GM12892 (cell line): ENCODE measurements at places on chromosomes 3 and 15.

- no peak for DNase-seq
Observed at GRCh38 chr15:66312144-66312543, 18.8 kb downstream of the DIS3L start.

DNA sequence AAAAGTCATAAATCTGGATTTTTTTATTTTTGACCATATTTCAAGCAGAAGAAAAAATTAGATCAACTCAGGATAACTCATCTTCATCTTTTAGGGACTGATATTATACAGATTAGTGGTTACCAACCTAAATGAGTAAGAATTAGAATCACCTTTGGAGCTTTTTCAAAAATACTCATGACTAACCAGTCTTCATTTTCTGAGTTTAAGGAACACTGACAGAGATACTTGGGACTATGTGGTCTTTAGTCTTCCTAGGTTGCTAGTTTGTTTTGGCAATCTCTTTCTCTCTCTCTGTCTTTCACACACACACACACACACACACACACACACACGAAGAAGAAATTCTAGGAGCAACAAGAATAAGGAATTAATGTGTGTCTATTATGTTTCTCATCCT is 50.1 kb downstream of the TMOD3 start:
- DNase-seq: no peak

DNA sequence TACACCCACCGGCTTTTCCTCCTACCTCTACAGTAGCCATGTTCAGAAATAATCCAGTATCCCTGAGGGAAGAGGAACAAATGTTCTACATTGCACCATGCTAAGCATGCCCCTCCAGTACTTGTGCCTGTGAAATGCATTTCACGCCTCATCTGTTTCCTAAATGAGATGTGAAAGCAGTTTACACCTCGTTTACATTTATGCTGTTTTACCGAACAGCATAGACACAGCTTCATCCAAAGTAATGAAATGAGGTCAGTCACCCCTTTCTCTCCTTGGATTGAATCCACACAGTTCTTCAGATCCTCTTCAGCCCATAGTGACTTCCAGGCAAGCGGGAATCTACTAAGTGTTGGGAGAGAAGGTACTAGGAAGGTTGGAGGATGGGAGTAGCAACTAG is 514.3 kb downstream of the PDCD6IP start:
- no peak for DNase-seq

DNA sequence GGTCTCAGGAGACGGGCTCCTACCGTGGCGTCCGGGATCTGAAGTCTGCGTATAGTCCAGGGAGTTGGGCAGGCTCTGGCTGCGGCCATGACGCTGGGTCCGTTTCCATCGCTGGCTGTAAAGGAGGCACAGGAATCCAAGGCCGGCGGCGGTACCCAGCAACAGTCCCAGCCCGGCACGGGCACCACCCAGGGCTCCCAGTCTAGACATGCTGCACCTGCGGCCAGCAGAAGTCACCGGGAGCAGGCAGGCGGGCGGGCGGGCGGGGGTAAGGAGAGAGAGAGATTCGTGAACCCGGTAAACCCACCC is 526 bp downstream of the RMDN3 start:
- no peak for DNase-seq

DNA sequence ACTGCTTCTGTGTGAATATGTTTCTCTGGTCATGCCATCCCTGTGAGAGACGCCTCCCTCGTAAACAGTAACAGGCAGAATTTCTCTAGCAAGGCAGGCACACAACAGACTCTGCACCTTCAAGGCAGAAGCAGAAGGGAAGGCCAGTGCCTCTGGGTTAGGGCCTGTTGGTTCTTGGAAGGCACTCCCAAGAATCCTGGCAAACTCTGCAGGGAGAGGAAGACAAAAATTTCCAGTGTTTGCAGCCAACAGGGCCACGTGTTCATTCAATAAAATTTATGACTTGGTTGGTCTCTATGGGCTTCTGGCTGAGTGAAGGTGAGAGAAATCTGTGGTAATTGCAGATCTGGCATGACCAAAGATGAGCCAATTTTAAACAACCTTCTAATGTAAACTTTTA is 39.3 kb downstream of the NFKBIZ start:
- no peak for DNase-seq

GRCh38 chr3:168473334-168473890 is 377.7 kb upstream of the GOLIM4 start:
- DNase-seq: no peak

- DNase-seq: no peak
Observed at GRCh38 chr3:53513556-53514190, 19.3 kb downstream of the CACNA1D start.

GRCh38 chr3:142353571-142353970 is 94.3 kb downstream of the XRN1 start:
- DNase-seq: no peak

DNA sequence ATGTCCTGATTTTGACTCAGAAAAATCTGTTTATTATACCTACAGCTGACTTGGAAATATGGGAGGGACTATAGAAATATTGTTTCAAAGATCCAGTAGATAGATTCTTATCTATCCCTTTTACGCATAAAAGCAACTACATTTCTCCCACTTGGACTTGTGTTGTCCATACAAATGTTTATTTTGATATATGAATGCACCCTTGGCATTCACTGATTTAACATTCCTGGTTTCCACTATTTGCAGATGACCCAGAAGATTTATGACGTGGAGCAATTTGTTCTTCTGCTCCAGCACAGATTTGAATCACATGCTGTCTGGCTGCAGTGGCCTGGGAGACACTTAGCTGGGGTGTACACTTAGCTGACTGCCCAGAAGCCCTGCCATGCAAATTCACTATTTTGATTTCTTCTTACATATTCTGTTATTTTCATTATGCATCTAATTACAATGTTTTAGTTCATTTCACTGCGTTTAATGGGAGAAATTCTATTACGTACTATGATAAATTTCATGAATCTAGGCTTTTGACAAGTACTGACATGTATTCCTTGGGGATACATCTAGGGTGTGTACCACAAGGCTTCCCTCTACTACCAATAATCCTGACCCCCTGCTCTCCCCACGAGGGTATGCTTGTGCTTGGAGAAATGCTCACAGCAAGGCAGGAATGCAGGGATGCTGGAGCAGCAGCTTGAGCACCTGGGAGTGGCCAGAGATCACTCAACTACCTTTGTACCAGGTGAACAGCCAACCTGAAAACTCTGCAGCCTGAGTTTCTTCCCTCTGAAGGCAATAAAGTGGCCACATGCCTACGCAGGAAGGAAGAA is 223.6 kb upstream of the TBL1XR1 start:
- no peak for DNase-seq

- no peak for DNase-seq
Observed at GRCh38 chr15:85760049-85760448, 34.7 kb downstream of the KLHL25 start.

- no peak for DNase-seq
Observed at GRCh38 chr3:71689291-71689690, 35.9 kb downstream of the EIF4E3 start.

GRCh38 chr3:184977796-184978195 is 165.8 kb downstream of the VPS8 start:
- DNase-seq: no peak

- DNase-seq: no peak
Observed at GRCh38 chr3:173826901-173827609, 429.5 kb downstream of the NLGN1 start.

GRCh38 chr15:86054338-86054737 is 25.3 kb upstream of the AGBL1 start:
- DNase-seq: no peak

- DNase-seq: no peak
Observed at GRCh38 chr15:38647683-38648082, 83.1 kb upstream of the RASGRP1 start.

GRCh38 chr3:151346292-151346691 is 16.9 kb upstream of the P2RY13 start:
- no peak for DNase-seq

GRCh38 chr3:160546727-160547126 is 18.6 kb downstream of the KPNA4 start:
- DNase-seq: no peak

DNA sequence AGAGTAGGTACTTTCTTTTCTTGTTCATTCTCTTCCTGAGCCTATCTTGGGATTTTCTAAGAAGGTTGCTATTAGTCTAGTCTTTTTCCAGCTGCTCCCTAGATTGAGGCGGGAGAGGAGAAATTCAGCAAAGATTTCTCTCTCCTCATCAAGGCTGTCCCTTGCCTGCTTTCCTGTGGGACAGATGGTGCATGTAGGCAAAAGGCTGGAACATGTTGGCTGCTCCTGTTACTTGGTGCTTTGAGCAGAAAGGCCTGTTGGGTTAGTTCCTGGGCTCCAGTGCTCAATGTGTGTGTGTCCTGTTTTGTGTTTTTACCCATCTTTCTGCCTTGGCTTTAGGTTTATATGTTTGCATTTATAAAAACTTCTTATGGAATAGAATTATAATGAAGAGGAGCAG is 9.1 kb upstream of the SNRPN start:
- no peak for DNase-seq

GRCh38 chr15:66565741-66566144 is at the start of gene LCTL:
LCTL (minus strand) TSS chr15:66565998; CDS start chr15:66565365, 633 bp downstream.
- DNase-seq: no peak

- DNase-seq: no peak
Observed at GRCh38 chr3:129005526-129006303, 4.6 kb downstream of the EFCC1 start.

DNA sequence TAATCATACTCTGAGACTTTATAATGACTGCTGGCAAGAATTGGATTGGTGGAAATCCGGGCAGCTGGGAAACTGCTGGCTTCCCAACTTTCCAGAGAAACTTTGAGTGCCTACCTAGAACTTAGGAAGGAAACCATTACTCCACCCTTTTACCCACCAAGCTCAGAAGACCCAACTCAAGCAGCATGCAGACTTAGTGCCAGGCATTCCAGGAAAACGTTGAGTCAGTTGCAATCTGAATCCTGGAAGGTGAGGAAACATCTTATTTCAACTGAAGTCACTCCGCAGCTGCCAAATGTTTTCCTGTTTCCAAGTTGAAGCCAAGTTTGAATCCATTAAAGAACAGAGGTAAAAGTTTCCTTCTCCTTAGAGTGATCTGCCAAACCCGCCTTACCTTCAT is 126.5 kb downstream of the ZNF385D start:
- no peak for DNase-seq

GRCh38 chr3:69838696-69839515 is 99.6 kb downstream of the MITF start:
- no peak for DNase-seq

GRCh38 chr15:39472621-39473297 is 108.1 kb upstream of the THBS1 start:
- no peak for DNase-seq

GRCh38 chr3:126607214-126607908 is 47.6 kb downstream of the TXNRD3 start:
- DNase-seq: no peak

DNA sequence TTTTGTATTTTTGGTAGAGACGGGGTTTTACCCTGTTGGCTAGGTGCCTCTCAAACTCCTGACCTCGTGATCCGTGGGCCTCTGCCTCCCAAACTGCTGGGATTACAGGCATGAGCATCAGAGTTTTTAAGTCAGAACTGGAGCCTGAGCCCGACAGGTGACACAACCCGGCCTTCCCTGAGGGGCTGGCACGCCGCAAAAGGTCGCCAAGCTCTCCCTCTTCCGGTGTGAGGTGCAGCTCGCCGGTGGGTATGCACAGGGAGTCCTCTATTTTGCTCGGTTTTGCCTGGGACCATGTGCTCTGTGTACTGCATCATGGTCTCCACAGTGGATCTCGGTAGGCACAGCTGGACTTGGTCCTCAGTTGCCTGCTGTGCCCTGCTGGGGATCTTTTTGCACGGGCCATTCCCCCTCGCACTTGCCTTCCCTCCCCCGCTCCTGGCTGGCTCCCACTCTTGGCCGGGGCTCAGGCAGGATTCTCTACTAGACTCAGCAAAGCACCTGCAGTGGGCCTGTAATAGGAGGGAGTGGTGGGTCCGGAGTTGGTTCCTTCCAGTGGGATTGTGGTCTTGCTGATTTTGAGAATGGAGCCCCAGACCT is 101.2 kb upstream of the KLF13 start:
- DNase-seq: no peak

DNA sequence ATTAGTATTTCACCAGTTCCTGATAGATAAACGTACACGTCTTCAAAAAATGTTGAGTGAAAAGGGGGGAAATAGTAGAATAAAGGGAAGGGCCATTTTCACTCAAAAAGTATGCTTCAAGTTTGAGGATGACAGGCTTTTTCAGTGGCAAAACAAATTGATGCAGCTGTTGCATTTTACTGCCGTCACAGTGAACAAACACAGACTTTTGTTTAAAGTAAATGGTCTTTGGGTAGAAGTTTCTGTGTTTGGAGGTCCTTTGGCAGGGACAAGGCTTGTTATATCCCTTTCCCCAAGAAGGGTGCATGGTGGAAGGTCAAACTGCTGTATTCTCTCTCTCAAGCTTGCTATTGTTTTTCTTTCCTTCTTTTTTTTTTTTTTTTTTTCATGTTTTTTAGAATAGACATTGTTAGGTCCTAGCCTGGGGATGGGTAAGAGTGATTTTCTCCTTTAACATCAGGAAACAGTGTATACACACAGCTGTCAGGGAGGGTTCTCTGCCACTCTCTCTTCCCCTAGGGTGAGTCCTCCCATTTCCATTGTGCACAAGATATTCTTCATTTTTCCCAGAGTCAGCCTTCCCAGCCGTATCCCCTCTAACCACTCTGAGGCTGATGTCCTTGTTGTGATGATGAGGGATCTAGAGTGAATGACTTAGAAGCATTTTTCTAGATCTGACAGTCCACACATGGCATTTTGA is 6.6 kb upstream of the SUCNR1 start:
- no peak for DNase-seq

GRCh38 chr3:37319784-37320183 is 145.4 kb upstream of the LRRFIP2 start:
- DNase-seq: no peak

DNA sequence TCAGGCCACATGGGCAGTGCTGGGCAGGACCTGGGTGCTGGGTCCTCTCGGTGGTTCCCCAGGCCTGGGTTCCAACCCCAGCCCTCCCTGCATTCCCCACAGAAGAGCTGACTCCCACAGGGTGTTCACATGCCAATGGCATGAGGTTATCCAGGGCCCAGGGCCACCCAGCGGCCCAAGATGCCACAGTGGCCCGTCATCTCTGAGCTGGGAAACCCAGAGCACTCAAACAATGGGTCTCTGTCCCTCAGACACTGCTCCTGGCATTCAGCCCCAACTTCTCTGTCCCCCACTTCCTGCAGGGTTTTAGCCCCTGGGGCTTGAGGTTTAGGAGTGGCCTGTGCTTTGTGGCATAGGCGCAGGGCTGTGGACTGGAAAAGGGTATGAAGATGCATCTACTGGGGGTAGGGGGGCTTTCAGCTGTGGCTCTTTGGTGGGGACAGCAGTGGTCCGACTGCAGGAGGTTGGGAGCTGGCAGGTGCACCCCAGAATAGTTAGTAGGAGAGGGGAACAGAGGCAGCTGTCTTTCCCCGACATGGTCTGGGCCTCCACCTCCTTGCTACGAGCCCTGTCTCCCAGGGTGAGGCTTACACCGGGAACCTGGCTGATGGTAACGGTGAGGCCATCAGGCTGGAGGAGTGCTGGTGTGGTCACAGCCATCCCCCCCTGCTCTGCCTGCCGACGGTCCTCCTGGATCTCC is 1.7 kb downstream of the CCDC9B start:
- DNase-seq: no peak

GRCh38 chr15:63254991-63255390 is 22.4 kb upstream of the APH1B start:
- DNase-seq: no peak
